ENCODE measurements at places on chromosomes 2 and 18.

GRCh38 chr18:6574631-6575030, 154.9 kb upstream of the ARHGAP28 start:
- DNase-seq = no peak

GRCh38 chr2:218655751-218656150, 3.7 kb downstream of the ZNF142 start:
- no peak for DNase-seq

- DNase-seq = peak; percentile 51
Observed at GRCh38 chr18:32049393-32050171, 31.0 kb downstream of the RNF125 start.

DNA sequence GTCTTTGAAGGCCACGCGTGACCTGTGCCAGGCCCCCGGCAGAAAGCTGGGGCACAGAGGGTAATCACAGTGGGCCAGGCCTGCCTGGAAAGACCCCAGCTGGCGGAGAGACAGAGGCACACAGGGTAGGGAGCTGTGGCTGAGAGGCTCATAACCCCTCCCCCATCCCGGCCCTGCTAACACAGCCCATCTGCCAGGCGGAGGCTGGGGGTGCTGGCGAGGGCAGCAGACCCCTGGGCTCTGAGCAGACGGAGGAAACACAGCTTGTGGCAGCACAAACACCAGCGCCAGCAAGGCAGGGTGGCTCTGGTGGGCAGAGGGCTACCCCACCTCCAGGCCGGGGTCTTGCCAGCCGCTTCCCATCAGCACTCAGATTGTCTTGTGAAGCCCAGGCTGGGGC, 19.0 kb downstream of the HS6ST1 start:
- DNase-seq = no peak

- no peak for DNase-seq
Observed at GRCh38 chr2:86283411-86284030, 53.9 kb downstream of the REEP1 start.

DNA sequence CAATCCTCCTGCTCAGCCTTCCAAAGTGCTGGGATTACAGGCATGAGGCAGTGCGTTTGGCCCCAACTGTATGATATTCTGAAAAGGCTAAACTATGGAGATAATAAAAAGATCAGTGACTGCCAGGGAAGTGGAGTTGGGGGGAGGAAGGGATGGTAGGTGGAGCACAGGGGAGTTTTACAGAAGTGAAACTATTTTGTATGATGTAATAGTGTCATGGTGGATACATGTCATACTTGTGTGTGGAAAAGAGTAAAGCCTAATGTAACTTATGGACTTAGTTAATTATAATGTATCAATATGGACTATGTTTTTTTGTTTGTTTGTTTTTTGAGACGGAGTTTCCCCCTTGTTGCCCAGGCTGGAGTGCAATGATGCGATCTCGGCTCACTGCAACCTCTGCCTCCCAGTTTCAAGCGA, 2.9 kb upstream of the GGCX start:
- DNase-seq = no peak

DNA sequence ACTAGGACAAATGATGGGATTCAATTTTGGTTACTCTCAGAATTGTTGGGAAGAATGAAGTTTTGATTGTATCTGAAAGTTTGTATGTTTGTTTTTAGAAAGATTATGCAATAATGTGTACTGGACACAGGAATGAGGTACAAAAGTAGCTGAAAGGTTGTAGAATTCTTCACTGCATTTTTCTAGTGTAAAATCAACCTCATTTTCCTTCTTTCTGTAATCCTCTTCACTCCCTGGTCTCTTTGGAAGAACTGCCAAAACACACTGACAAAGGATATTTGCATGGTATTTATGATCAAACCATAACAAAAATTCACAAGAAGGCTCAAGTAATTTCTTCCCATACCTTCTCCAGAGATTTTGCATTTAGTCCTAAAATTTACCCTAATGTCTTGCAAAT, 110.7 kb downstream of the ZEB2 start:
- DNase-seq = no peak

DNA sequence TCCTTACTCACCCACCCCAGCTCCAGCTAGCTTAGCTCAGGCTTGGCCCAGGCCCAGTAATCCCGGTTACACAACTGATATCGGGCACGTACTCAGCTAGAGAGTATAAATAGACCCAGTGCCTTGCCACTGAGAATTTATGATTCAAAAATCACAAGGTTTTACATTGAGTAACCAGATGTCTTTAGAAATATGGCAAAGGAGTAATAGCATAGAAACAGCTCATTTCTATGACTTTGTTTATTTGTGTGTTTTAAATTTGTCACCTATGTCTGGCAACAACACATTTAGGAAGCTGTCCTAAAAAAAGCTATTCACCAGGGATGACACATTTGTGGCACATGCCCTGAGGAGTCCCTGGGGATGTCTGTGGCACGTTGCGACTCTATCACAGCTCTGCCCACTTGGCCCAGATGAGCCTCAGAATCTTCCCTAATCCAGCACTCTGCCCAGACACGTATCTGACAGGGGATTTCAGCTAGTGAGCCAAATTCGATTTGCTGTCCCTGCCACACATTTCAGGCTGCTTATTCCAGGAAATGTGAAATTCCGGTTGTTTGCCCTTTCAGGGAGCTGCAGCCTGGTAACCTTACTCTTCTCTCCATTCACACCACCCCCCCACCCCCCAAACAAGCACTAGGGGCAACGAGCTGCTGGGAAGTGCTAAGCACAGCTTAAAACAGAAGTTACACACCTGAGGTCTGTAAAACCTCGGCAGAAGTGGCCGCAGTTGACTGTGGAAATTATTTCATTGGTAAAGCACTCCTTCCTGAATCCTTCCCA, 85.4 kb upstream of the ZCCHC2 start:
- no peak for DNase-seq

DNA sequence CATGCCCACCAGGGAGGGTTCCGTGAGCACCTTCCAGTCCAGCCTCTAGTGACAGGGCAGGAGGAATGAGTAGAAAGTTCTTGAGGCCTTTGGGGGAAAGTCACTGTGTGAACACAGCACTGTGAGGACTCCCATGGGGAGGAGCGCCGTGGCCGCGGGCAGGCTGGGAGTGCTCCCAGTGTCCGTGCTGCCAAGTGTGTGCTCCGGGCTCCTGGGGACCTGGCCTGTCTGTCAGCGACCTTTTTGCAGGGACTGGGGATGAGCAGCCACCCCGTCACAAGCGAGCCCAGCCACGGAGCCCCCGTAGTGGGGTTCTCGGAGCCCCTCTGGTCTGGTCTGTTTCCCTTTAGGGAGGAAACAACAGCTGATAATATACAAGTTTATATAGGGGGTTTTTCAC, 36.8 kb downstream of the PDIA6 start:
- no peak for DNase-seq

DNA sequence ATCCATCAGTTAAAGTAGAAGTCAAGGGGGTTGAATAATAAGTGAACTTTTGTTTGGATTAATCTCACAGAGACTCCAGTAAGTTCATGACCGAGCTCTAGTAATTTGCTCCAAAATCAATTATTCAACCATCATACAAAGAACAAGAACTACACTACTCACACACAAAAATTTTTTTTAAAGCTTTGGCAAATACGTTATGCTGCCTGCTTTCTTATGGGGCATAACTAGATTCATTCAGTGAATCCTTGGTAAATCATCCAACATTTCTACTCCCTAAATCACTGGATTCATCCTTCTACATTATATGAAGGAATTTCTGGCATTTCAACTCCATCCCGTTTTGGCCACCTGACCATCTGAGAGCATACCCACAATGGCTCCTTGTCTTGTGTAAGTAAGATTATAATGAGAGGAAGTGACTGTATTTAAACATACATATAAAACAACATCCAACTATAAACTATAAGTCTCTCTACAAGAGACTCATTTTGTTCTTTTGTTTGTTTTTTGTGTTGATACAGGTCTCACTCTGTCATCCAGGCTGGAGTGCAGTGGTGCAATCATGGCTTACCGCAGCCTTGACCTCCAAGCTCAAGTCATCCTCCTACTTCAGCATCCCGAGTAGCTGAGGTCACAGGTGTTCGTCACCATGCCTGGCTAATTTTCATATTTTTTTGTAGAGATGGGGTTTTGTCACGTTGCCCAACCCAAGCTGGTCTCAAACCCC, 144.2 kb upstream of the LRRTM4 start:
- DNase-seq = no peak

- DNase-seq = peak; percentile 78
Observed at GRCh38 chr2:14903709-14904374, 271.3 kb downstream of the LRATD1 start.

GRCh38 chr2:99380376-99381010, 43.3 kb downstream of the EIF5B start:
- DNase-seq = no peak

GRCh38 chr2:192194265-192194865, 368 bp downstream of the TMEFF2 start:
- DNase-seq = peak; percentile 43

DNA sequence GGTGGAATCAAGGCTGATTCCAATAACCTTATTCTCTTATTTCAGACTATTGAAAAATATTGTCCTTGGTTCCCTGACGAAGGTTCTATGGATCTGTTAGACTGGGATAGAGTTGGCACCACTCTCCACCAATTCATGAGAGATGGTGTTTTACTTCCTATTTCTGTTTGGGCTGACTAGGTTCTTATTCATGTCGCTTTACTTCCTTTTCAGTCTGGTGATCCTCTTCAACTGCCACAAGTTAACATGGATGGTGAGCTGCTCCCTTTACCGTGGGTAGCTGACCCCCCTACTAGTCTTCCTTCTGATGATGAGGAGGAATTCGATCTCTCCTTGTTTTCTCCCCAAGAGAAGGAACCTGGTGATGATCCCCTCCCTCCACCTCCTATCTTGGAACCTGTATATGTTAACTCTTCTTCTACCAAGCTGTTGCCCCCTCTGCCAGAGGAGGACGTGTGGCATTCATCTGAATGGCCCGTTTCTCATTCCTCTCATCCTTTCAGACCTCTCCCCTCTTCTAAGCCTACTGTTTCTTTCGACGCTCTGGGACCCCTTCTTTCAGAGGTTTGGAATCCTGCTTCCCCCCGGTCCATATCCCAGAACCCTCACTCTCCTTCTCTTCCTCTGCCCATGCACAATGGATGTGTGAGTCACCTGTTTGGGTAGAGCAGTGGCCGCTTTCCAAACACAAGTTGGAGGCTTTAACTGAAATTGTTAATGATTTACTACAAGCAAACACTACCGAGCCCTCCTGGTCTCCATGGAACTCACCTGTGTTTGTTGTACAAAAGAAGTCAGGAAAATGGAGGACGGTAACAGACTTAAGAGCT, 13.5 kb upstream of the CNOT11 start:
- no peak for DNase-seq

DNA sequence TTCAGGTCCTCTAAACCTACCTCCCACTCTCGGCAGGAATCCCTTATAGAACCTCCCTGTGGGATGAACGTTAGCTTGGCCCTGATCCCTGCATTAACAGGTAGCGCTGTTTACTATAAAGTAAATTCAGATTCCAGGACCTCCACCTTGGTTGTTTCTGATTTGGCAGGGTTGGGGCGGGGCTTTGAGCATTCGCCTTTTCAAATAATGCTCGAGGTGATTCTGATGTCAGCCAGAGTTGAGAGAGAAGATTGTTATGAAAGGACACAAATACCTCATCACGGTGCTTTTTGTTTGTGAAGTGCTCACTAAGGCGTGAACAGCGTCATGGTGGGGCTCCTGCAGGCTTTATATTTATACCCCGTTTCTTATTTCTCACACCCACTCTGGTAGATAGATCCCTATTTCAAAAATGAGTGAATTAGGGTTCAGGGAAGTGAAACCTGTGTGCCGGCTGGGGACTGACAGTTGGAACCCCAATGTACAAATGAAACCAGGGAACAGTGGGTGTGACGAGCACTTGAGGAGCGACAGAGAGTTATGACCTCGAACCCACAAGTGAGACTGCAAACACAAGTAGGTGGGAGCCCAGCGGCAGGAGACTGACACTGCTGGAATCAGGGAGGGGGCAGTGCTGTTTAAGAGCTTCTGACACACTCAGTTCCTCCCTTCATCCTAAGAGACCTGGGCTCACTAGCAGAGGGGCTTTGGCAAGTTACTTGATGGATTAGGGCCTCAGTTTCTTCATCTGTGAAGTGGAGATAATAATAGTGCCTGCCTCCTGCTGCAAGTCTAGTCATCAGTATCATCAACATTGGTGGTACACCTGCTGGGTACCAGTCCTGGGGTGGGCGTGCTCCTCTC, 14.2 kb upstream of the CXCR4 start:
- DNase-seq = peak; percentile 73

Data from activated CD4-positive, alpha-beta T cell treated with anti-CD3 and anti-CD28 coated beads for 48 hours (primary cell).